ENCODE measurements at places on chromosomes 13 and 19.

DNA sequence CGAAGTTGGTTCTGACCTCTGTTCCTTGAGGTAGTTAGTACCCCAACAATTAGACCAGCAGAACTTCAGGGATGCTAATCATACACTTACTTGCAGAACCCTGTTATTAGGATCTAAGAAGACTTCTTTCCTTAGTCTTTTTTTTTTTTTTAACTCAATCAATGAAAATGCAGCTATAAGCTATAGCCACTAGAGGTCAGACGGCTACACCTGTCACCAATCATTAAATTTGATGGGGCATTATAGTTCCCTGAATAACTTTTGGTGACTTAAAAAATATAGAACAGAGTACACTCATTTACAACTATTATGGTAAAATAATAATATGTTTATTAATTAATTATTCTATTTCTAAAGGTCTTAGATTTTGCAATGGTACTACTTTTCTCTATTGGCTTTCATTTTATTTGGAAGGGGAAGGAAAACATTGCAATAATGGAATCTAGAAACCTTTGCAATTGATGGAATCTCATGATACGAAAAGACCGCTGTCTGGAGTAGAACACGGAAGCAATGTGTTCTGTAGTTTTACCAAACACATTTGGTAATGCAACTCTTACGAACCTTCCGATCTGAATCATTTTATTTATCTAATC lies 483.2 kb downstream of the DIAPH3 start:
- no peak for DNase-seq

- no peak for DNase-seq
Measured at GRCh38 chr13:37561031-37561430, 37.5 kb downstream of the POSTN start.

DNA sequence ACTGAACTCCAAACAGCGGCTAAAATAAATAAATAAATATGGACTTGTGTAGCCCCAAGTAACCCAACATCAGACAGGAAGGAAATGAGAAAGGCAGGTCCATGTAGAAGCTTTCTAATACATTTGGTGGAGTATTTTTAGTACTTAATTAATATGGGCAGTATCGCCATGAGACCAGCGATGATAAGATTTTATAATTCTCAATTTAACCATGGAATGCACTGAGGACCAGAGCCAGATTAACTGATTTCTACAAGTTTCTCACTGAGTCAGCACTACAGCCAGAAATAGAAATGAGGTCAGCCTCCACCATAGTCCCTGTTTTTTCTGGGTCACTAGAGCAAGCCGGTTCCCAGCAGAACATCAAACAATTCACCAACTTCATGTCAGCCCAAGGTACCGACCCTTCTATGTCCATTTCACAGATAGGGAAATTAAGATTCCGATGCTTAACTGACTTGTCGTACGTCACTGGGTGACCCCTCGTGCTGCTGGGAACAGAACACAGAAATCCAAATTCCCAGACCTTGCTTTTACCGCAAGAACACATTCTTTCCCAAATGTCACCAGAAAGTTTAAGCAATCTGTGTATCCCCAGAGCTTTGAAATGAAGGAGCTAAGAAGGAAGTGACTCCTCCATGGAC lies 90.4 kb downstream of the COL4A1 start:
- DNase-seq = no peak

DNA sequence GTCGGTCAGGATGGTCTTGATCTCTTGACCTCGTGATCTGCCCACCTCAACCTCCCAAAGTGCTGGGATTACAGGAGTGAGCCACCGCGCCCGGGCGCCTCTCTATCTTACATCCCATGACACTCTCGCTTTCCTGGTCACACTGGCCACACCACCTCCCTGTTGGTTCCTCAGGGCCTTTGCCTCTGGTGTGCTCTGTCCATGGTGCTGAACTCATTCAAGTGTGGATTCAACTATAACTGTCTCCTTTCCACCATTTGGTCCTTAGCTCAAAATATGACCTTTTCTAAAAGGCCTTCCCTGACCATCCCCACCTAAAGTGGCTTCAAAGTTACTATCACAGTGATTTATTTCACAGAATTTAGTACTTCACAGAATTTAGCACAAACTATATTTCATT lies 3.7 kb upstream of the SMIM17 start:
- no peak for DNase-seq

DNA sequence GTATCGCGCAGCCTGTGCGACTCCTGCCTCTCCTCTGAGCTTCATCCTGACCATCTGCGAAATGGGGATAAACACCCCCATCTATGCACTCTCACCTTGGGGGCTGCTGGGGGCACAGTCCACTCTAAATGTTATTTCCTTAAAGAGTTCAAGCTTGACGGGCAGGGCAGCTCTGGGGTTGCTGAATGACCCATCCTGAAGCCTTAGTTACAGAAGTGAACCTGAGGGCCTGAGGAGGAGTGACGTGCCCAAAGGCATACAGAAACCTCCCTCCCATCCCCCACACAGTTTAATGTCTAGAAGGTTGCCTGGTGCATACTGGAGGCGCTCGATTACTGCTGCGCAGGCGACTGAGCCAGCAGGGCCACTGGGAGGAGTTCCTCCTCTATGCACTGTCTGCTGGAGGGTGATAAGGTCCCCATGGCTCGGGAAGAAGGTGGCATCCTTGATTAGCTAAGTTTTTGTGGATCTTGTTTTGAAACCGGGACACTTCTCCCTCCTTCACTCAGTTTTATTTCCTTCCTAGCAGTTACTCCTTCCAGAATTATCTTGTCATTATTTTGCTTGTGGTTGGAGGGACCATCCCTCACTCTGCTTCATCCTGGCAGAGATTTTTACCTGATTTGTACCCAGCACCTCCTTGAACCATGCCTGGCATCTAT lies 572 bp upstream of the FKBP8 start:
- DNase-seq = peak; percentile 87

DNA sequence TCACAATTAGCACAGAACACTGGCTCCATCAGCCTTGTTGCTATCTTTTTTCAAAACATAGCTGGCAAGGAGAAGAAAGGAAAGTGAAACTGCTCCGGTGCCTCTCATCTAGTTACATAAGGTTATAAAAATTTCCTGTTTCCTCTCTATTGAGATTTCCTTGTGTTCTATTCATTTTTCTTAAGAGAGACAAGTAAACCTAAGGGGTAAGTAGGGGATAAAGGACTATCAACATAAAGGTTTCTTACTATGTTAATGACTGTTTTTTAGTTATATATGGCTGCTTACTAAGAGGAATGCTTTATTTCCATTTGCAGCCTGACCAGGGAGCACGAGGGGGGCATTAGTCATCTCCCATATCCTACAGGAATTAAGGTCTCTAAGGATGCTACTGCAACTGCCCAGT lies 73.2 kb upstream of the MLNR start:
- DNase-seq = no peak

DNA sequence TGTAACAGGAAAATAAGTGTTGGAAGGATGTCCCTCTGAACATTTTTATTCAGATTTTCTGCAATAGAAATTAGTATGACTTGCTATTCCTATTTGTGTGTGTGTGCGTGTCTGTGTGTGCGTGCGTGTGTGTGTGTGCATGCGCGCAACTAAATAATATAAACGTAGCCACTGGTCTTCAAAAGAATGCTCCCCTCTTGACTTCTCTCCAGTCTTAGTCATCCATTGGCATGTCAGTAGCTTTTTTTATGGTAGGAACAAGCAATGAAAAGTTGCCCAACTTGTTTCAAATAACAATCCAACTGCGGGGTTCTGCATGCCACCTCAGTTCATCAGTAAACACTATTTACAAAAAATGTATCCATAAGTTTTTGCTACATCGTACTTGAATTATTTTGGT lies 249.6 kb downstream of the GPC6 start:
- no peak for DNase-seq

- no peak for DNase-seq
Measured at GRCh38 chr13:33169273-33169980, 116.1 kb downstream of the STARD13 start.

DNA sequence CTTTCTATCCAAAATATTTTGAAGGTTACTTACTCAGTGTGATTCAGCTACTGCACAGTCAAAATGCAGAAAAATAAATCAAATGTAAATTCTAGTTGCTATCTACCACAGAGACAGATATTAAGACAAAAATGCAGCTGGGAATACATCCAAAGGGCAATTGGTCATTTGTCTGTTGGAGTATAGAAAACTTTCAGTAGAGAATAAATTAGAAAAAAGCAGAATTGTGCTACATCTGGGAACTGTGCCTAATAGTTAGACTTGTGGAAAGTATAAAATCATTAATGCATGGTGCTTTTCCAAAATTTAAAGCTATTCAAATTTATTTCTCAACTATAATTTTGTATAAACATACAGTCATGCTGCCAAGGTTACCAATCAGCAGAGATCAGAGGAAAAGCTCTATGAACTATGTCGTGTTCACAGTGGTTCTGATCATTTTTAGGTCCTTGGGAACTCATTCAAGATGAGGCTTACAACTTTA lies 1635.8 kb downstream of the PCDH9 start:
- no peak for DNase-seq

DNA sequence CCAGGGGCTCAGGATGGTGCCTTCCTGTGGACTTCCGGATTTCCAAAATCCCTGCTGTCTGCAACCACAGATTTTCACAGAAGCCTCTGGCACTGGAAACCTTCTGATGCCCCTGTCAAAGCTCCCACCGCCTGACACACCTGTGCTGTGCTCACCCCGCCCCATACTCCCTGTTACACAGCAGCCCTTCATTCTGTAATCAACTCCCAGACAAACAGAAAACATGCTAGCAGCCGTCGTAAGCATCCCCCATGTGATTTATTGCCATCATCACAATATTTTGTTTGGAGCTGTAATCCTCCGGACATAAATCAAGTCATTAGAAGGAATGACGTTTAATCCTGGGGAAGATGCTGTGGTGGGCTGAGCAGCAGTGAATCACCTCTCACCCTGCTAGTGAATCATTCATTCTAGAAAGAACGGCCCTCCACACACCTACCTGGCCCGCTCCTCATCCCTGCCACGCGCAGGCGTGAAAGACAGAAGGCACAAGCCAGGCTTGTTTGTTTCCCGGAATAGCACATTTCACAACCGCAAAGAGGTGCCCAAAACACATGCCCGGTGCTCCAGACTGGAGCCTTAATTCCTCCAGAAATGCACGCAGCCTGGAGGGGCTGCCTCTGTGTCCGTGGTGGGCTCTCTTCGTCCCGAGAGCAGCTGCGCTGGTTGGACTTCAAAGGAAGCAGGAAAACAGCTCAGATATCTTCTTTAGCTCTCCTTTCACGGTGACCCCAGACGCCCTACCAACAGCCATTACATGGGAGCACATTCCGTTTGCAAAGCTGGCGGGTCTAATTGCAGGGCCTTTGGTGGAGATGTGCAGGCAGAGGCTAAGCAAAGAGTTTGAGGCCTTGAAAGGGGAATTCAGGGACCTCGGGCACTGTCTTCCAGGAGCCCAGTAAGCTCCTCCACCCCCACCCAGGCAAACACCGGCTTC lies 41.3 kb upstream of the KCTD15 start:
- DNase-seq = no peak

DNA sequence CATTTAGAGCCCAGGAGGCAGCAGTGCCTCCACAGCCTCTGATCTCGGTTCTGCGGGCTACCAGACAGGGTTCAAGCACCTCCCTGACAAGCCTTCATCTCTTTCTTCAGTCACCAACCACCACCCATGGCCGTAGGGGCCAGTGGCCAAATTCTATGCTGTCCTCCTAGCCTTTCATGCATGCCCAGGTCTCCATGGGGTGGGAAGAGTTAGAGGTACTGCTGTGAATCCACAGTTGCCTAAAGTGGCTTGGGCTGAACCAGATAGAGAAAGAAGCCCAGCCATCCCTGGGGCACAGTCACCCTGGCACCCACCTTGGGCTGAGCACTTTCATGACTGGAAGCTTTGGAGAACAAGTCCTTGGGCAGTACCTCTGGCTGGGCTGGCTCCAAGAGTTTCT lies 97.4 kb downstream of the ZDHHC20 start:
- no peak for DNase-seq

All from stimulated activated CD4-positive, alpha-beta T cell treated with anti-CD3 and anti-CD28 coated beads, TNF-alpha, amount 100 ng/mL, for 48 hours (primary cell).